Vagina (tissue), 2 donors: ENCODE measurements at places on chromosomes 16 and 17.

- DNase-seq: no peak
These were observed 20.7 kb upstream of the MRTFB start for GRCh38 chr16:14050291-14051027.

GRCh38 chr17:47106130-47106529 is 83.0 kb downstream of the CDC27 start:
- DNase-seq: no peak

- DNase-seq: no peak
These were observed 25.6 kb upstream of the BHLHA9 start for GRCh38 chr17:1244606-1245012.

DNA sequence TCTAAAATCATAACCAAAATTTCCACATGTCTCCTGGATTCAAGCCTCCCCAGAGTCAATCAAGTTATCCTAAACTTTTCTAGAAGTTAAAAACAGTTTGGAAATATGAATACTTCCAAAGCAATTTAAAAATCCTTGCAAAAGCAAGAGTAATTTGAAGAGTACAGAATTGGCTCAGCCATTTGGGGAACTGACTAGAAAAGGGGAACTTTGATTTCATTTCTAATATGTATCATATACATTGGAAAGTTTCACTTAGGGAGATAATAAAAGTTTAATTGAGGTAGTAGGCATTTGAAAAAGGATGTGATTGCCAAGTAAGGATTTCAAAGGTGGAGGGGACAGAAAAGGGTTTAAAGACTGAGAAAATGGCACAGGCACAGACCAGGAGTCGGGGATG is 9.0 kb upstream of the SLFN12L start:
- no peak for DNase-seq

DNA sequence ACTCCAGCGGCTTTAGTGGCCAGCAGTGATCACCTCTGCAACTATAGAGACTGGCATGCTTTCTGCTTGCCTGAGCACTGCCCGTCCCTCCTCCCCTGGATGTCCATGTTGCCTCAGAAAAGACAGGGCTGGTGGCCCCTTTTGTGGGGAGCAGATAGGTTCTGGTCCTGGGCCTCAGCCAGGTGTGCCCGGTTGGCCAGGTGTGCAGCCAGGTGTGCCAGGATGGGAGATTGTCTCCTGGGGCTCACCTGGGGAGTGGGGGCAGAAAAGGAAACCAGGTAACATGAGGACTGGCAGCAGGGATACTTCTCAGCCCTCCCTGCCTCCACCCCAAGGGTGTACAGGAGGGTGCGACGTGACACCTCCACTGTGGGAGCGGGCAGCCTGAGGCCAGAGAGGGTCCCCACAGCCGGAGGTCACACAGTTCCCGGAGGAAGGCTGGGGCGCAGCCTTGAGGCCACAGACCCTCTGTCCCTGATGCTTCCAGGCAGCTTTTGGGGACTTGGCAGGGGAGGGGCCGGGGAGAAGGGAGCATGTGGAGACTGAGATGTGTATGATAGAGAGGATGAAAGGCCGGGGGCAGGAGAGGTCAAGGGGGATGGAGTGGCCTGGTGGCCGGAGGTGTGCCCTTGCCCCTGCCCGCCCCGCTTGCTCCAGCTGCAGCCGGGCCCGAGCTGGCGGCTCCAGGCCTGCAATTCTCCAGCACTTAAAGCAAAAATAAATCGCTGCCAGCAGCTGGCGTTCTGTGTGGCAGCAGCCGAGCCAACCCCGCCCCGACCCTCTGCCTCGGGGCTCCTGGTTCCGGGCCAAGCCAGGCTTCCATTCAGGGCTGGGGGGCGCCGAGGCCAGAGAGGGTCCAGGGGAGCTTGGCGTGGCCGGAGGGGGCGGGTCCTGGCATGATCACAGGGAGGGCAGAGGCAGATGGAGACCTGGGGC is 6.7 kb downstream of the KCNJ12 start:
- DNase-seq: no peak

DNA sequence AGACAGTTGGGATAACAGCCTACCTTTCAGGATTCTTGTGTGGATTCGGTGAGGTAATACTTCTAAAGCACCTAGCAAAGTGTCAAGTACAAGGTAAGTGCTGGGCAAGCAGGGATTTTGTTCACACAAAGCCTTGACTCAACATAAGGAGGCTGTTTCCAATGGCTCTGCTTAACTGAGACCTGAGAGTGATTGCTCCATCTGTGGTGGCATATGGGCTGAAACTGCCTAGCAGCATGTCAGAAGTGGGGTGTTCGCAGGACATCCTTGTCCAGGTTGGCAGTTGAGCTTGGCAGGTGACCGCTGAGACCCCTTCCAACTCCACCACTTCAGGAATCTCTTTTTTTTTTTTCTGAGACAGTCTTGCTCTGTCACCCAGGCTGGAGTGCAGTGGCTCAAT is 19.8 kb downstream of the IL4R start:
- DNase-seq: no peak
